ENCODE measurements at places on chromosomes 6 and 20. TPM values are rescaled to one million over a fixed set of nuclear protein-coding genes. Genes with fewer than 3 reads are reported as not detected.
A peak's percentile ranks its signal among the peaks of the same experiment; 100 is the strongest.

DNA sequence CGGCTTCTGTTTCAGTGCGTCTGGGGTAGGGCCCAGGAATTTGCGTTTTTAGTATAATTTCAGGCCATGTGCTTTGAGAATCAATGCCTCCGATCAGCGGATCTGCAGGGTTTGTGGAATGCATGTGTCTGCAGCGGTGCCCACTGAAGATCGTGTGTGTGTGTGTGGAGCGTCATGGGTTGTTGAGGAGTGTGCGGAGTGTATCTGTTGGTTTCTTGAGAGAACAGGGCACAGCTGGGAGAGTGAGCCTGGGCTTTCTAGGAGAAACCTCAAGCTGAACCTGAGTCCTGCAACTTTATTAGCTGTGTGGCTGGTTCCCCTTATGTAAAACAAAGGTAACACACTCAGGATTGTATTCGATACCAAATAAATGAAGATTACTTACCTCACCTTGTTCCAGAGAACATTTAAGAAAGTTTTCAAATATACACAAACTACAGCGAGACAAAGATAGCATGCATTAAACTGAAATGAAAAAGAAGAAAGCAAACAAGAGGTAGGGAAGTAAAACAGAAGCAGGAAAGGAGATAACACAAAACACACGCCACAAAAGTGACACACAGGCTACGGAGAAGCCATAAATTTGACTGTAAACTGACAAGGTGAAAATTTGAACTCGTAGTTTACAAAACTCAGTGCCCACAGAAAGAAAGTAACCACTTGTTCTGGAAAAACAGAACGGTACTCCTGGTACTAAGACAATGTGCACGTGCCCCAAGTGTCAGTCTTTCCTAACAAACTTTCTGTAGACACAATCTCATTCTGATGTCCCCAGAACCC lies 28.8 kb downstream of the PDE10A start:
- no peak for DNase-seq

DNA sequence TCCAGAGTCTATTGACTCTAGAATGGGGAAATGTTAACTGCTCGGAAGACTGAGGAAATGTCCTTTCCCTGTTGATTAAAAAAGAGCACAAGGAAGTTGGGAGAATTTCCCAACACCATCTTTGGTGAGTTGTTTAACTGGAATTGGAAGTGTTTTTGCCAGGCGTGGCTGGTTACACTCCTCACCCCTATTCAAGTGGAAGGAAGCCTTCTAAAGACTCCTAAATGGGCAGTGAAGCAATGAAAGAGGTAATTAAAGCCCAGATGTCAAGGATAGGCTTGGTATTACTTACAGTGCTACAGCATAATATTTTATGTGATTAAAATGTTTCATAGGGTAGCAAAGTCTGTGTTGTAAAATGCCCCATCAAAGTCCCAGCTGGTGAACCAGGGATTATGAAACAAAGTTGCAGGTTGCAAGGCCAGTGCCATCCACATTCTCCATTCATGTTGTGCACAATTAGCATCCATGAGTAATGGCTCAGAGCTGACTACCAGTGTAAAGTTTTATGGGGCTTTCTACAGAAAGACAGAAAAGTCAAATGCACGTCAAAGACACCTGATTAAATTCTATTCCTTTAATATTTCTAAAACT lies 52.6 kb downstream of the BTBD3 start:
- DNase-seq = no peak

DNA sequence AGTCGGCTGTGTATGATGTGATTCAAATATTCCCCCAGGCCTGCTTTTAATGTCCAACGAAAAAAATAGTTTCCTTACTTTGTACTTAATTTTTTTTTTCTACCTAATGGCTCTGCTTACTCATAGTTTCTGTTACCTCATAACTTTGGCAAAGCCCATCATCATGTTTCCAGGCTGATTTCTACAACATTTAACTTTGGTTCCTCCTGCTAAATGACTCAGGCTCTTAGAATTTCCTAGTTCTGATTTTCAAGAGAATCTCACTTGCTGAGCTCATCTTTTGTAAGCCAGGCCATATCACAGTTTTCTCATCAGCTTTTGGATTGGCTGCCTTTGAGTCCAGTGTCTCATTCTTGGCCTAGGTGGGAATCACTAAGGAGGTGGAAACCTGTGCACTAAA lies 323.1 kb downstream of the HDGFL1 start:
- DNase-seq = no peak

DNA sequence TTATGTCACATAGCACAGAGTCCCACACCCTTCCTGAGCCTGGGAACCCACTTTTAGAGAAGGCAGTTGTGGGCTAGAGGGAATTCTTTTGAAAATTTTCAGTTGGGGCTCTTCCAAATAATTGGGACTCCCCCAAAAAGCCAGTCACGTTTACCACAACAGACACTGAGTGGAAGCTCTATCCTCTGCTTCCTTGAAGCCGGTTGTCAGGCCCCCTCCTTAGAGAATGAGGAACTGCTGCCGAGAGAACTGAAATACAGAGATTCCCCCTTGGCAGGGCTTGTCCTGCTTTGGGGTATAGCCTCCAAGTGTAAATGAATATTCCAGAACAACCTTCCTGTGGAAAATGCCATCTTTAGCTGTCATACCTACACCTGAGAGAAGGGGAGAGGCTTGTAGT lies 2.7 kb upstream of the JAG1 start:
- DNase-seq = no peak

- no peak for DNase-seq
These were observed 4.8 kb downstream of the TRPC4AP start for GRCh38 chr20:35087791-35088190.

- no peak for DNase-seq
These were observed 51.7 kb downstream of the CNKSR3 start for GRCh38 chr6:154458565-154459470.

GRCh38 chr20:43994486-43995100 lies 79.9 kb downstream of the TOX2 start:
- no peak for DNase-seq

DNA sequence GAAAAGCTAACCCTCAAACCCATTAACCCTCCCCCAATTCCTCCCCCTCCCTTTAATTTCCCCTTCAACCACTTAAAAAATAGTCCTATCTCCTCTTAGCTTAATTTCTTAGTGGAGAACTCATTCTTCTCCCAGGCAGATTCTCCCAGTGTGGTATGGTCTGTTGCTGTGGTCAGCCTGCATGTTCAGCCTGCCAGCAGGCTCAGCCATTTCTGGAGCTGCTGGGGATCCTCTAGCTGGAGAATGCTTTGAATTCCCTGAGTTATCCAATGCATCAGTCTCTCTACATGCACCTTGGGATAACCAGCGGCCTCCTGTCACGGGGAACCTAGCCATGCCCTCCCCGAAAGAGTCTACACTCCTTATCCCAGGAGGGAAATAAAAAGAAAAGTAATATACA lies 375.4 kb upstream of the RSPO3 start:
- DNase-seq = no peak

- no peak for DNase-seq
These were observed 392.5 kb downstream of the CD83 start for GRCh38 chr6:14510038-14510437.

- DNase-seq = peak; percentile 91
These were observed 128.3 kb downstream of the MAP3K7 start for GRCh38 chr6:90458353-90459224.

GRCh38 chr6:56807989-56808337 lies 146.9 kb upstream of the BEND6 start:
- DNase-seq = no peak

DNA sequence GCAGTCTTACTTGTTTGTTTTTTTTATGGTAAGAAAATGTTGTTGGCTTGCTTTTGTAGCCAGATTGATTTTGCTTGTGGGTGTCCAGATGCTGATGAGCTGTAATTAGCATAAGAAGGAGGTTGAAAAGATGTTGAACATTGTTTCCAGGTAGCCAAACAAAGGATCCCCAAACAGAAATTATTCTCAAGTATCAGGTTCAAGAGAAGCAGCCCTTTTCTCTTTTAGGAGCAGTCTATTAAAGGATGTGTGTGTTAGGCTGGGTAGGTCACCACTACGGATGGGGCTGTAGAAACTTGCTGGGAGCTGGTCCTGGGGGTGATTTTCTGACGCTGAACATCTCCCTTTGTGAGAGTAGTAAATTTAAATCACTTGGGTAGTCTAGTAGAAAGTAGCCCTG lies 86.9 kb upstream of the VSTM2L start:
- no peak for DNase-seq

GRCh38 chr20:6976106-6976900 lies 208.8 kb downstream of the BMP2 start:
- DNase-seq = no peak

GRCh38 chr6:43771858-43772680 lies 2.1 kb downstream of the VEGFA start:
- DNase-seq = peak; percentile 76

DNA sequence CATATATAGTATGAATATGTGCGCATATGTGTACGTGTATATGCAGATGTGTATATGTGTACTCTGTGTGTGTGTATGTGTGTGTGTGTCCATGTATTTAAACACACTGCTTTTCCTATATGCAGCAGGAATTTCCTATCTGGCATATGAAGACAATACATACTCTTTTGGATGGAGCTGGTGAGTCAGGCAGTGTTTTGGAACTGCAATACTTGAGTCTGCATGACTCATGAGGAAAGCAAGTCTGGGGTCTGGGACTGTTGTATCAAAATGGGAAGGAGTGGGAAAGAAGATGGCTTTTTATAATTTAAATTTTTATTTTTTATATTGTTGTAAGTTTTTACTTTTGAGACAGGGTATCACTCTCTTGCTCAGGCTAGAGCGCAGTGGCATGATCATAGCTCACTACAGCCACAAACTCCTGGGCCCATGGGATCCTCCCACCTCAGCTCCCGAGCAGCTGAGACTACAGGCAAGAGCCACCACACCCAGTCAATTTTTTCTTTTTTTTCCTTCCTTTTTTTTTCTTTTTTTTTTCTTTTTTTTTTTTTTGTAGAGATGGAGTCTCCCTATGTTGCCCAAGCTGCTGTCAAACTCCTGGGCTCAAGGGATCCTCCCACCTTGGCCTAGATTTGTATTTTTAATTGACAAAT lies 72.2 kb downstream of the ATXN1 start:
- DNase-seq = no peak

GRCh38 chr6:27863962-27864905 lies 48.0 kb downstream of the OR2B2 start:
- DNase-seq = peak; percentile 75

DNA sequence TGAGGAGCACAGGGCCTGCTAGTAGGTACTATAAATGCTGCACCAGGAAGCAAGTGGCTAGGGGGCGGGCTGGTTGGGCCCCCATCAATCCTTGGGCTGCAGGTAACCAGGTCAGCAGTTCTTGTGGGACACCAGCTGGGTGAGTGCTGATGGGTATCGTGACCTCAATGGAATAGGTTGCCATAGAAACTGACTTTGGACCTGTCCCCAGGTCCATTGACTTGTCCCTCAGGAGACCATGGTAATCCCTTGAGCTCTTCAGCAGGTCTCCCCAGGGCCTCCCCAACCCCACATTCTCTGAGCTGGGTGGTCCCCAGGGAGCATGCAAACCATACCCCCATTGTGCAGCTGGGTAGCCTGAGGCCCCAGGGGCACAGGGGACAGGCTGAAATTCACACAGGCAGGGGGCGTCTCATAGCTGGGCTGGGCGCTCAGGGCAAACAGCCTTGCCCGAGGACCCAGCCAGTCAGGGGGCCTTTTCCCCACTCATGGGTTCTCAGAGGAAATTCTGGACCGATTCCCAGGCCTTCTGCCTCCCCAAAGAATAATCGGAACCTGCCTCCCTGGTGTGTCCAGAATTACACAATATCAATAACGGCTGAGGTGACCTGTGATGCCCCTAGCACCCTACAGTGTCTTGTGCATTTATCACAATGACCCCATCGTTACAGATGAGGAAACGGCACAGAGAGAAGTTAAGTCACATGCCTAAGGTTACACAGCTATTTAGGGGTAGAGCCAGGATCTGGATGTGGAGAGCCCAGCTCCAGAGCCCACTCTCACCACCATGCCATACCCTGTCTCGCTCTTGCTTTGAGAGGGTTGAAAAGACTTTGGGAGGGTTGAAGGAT lies 35.9 kb downstream of the SRC start:
- DNase-seq = no peak

GRCh38 chr20:44601801-44602204 lies 19.4 kb downstream of the PKIG start:
- DNase-seq = no peak

DNA sequence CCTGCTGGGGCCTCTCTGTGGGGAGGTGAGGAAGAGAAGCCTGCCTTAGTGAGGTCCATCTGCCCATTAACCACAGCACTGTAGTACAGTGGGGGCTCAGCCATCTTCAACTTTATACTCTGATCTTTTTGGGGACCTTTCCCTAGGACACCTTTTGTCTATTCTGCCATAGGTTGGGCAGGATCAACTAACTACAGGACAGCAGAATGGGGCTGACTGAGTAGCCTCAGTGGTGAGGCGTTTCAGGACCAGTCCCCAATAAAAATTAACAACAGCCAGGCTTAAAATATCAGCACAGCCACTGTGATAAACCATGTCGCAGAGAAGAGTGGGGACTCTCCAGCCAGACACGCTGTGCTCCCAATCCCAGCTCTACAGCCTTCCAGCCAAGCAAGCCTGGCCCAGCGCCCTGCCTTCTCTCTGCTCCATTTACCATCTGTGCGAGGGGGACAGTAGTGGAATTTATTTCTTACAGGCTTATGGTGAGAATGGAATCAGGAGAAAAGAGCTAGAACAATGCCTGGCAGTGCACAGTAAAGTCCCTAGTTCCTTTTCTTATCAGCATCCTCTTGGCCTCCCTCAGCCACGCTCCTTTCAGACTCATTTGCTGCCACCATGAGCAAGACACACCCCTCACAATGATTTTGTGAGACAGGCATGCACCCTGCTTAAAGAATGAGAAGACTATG lies 75.5 kb downstream of the SLC22A23 start:
- no peak for DNase-seq

DNA sequence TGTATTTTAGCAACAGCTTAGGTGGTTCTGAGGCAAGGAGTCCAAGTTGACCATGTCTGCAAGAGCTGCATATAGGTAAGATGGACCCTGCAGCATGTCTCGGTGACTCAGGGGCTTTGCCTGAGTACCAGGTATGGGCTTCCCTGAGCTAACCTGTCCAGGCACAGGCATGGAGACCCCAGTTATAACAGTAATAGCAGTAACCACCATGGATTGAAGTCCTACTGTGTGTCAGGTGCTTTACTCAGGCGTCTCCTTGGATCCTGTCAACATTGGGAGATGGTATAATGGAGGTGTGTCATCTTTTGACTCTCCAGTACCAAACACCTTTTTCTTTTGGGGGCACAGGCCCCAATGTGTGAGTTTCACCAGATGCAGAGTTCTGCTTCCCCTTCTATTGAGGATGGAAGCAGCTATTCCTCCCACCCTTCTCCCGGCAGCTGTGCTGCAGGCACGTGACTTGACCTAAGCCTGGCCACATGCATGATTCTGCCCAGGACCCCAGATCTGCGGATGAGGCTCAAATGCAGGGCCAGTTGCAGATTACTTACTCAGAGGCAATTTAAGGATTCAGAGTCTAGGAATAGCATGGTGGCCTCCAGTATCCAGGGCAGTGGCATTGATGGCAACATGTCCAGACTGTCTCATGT lies 13.8 kb downstream of the TREM1 start:
- peak; percentile 33 for DNase-seq

- DNase-seq = no peak
These were observed 106.2 kb downstream of the UBE3D start for GRCh38 chr6:82959385-82959941.

- DNase-seq = no peak
These were observed 70.0 kb downstream of the CNKSR3 start for GRCh38 chr6:154440422-154441043.

SUMO4 gene
- total RNA-seq = 7.4 TPM

FOXP4 gene
- total RNA-seq = 6.5 TPM

PKIB gene
- 0.91 TPM for total RNA-seq

MTFR2 gene
- 35.8 TPM for total RNA-seq

IL17A gene
- not detected for total RNA-seq

HMGCLL1 gene
- total RNA-seq = not detected

HEY2 gene
- not detected for total RNA-seq

OR2H1 gene
- not detected for total RNA-seq

STX11 gene
- total RNA-seq = 29.0 TPM

SEL1L2 gene
- not detected for total RNA-seq

MPC1 gene
- 37.4 TPM for total RNA-seq
